ENCODE measurements at places on chromosomes 12 and 14.

GRCh38 chr14:89638891-89639290 lies 221.9 kb upstream of the FOXN3 start:
- no peak for DNase-seq

DNA sequence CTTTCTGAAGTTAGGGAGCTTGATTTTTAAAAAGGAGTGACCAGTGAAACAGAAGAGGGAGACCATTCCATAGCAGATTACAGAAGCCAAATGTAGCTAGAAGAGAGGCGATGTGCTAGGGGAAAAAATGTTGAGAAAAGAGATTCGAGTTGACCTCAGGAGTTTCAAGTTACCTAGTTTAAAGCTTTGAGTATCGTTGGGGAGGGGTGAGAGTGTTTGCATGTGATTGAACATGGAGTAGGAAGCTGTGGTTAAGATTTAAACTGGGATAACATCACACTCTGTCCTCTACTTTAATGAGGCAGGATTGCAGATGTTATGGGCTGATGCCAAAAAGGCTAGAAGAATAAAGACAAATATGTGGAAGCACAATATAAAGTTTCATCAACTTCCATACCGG lies 3.7 kb downstream of the LETMD1 start:
- no peak for DNase-seq

GRCh38 chr12:7154901-7155470 lies 24.8 kb downstream of the CLSTN3 start:
- DNase-seq: no peak

GRCh38 chr12:49051373-49051764 lies 9.2 kb downstream of the KMT2D start:
- no peak for DNase-seq

DNA sequence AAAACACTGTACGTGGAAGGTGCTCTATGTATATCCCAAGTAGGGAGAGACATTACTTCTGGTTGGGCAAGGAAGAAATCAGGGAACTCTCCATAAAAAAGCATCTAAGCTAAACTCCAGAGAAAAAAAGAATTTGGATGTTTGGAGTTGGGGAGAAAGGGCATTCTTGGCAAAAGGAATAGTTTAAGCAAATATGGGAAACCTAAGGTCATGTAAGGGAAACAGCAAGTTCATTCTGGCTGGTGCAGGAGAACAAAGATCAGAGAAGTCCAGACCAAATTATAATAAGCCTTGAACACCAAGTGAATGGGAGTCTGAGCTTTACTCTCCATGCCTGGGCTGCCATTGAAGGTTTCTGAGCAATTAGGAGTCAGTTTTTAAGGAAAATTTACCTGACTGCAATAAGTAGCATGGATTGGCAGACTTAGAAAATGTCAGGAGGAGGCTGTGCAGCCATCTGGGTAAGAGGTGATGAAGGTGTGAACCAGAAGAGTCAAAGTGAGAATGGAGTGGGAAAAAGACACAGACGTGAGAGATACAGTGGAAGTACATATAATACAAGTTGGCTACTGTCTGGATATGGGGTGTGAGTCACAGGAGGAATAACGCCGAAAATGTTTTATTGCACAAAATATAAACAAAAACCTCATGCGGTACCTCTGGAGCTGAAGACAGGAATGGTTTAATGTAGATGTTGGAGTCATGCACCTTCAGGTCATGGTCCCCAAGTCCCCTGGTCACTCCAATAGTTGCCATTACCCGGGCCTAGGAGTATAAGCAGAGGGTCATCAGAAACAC lies 222.6 kb downstream of the MON2 start:
- DNase-seq: no peak
